ENCODE measurements at places on chromosomes 1 and 21. TPM values are rescaled to one million over a fixed set of nuclear protein-coding genes. Genes with fewer than 3 reads are reported as not detected.

Gene TMEM269
- 0.44 TPM for total RNA-seq

Gene CA6
- not detected for total RNA-seq

Gene GPR3
- 4.3 TPM for total RNA-seq

Gene HSD3B2
- not detected for total RNA-seq

Gene MINDY1
- total RNA-seq = 6.4 TPM

Gene BCAN
- total RNA-seq = 0.88 TPM

Gene ACBD6
- total RNA-seq = 51.4 TPM

Gene VPS72
- 91.4 TPM for total RNA-seq

Gene NBPF10
- 0.50 TPM for total RNA-seq

Gene SARS1
- 139 TPM for total RNA-seq

Gene TXNDC12
- 76.8 TPM for total RNA-seq

Gene ADGRL4
- 0.63 TPM for total RNA-seq

GRCh38 chr1:151898519-151898991 is 10.8 kb downstream of the THEM4 start:
- DNase-seq = no peak

DNA sequence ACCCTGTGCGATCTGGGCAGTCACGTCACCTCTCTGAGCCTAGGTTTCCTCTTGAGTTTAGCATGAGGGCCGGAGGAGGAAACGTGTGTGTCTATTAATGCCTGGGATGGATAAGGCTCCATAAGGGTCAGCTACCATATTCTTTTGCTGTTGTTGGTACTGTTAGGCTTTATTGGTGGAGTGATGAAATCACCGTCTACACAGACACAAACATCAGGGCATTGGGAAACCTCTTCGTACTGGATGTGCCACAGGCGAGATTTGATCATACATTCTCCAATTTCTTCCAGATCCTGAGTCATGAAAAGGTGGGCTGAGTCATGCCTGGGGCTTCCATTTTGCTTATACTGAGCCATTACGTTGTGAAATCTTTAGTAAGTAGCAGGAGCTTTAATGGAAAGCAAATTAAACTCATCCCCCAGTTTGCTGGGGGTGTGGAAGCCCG is 24.9 kb upstream of the GRHL3 start:
- no peak for DNase-seq

GRCh38 chr21:45509566-45510465 is 32.4 kb downstream of the SLC19A1 start:
- DNase-seq = peak; percentile 61

DNA sequence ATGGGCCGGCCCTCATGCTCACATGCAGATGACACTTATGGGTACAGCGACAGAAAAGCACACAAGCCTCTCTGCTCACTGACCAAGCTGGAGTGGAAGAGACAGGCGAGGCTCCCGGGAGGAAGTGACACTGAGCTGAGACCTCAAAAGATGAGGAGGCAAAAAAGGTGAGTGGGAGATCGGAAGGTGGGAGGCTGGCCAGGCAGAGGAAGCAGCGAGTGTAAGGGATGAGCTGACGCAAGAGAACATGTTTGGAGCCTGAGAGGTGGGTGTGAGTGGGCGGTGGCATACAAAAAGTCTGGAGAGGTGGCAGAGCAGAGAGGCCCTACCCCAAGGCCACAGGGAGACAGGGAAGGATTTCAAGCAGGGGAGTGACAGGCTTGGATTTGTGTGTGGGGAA is 18.2 kb upstream of the CDCP2 start:
- DNase-seq = no peak

- DNase-seq = no peak
These were observed 6.2 kb downstream of the SLC2A1 start for GRCh38 chr1:42952303-42953001.

- no peak for DNase-seq
These were observed 41.4 kb upstream of the GALNT2 start for GRCh38 chr1:230025686-230026085.

DNA sequence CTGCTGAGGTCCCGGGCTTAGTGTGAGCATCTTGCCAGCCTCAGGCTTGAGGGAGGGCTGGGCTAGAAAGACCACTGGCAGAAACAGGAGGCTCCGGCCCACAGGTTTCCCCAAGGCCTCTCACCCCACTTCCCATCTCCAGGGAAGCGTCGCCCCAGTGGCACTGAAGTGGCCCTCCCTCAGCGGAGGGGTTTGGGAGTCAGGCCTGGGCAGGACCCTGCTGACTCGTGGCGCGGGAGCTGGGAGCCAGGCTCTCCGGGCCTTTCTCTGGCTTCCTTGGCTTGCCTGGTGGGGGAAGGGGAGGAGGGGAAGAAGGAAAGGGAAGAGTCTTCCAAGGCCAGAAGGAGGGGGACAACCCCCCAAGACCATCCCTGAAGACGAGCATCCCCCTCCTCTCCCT is 7.2 kb upstream of the HTR6 start:
- no peak for DNase-seq

DNA sequence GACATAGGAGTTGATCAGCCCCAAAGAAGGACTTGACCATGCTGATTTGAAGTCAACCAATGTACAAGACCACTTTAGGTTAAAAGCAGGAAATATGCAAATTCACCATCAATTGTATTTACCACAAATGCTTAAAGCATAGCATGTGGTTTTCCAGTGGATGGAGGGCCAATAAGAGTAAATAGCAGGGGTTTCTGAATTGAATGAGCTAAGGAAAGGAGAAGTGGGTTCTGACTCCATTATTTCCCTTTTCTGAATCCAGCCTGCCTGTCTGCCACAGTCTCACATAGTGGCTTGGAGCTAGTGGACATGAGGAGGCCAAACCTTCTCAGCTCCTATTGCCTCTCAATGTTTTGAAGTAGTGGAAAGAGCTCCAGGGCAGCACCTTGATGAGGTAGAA is 7.2 kb upstream of the TNFSF18 start:
- no peak for DNase-seq

GRCh38 chr21:17784604-17785402 is 34.4 kb downstream of the C21orf91 start:
- no peak for DNase-seq

- no peak for DNase-seq
These were observed 16.5 kb downstream of the EIF2D start for GRCh38 chr1:206595581-206596318.

DNA sequence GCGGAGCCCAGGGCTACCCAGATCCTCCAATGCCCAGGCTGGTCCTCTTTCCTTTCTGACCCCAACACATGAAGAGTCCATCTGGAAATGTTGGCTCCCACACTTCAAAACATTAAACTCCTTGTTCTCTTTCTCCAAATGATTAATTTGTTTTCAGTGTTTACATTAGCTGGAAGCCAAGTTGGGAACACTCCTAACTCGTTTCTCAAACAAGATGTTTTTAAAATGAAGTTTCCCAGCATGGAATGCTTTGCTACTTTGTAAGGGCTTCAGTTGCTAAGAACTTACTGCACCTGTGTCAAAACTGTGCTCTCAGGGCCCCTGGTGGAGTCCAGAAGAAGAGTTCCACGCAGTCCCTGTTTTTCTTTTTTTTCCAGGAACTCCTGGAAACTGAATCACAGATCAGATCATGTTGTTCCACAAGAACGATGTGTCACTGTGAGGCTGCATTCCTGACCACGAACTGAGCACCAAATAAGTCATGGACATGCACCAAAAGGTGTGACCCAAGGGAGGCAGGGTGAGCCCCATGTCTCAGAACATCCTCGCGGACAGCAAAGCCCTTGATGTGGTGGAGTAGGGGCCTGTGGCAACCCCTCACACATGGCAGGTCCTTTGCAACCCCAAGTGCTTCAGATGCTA is 257.3 kb downstream of the KCNJ6 start:
- DNase-seq = no peak

GRCh38 chr1:118346936-118347335 is 161.9 kb upstream of the SPAG17 start:
- no peak for DNase-seq

- peak; percentile 83 for DNase-seq
These were observed 276.9 kb upstream of the ZRANB2 start for GRCh38 chr1:71357708-71358107.

- no peak for DNase-seq
These were observed 4.1 kb downstream of the C1orf141 start for GRCh38 chr1:67130673-67131072.

- no peak for DNase-seq
These were observed 622.0 kb downstream of the KIF26B start for GRCh38 chr1:245776694-245777332.

- peak; percentile 70 for DNase-seq
These were observed 36.0 kb upstream of the IL19 start for GRCh38 chr1:206734499-206735142.

DNA sequence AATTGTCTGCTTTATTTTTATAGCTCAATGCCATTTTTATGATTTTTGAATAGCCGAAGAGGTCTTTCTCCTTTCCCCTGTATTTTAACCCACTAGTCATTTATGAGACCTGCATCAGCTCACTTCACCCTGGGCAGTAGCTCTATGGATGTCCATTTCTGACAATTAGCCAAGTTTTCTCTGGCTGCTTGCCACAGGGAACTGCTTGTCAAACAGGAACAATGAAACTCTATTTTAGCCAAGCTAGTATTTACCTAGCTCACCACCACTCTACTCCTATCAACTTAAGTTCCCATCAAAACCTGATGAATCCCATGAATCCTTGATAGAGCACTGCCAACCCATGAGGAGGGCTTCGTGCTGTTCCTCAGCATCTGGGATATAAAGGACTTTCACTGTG is 406.7 kb downstream of the RWDD3 start:
- no peak for DNase-seq

GRCh38 chr21:28633839-28634555 is 358.7 kb downstream of the LTN1 start:
- no peak for DNase-seq

DNA sequence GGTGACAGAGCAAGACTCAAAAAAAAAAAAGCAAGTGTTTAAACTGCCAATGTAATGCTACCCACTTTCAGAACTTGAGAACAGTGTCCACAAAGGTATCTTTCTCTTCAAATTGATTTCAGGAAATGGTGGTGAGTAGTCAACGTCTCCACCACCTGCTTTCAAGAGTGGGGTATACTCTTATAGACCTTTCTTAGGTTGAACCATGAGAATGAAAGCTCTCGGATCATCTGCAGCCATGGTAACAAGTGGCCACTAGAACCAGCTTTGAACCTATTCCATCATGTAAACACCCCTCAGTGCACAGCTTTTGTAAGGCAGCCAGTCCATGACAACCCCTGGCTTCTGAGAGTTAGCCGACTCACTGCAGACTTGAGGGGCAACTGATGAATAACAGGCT is 107.4 kb downstream of the NTPCR start:
- no peak for DNase-seq

DNA sequence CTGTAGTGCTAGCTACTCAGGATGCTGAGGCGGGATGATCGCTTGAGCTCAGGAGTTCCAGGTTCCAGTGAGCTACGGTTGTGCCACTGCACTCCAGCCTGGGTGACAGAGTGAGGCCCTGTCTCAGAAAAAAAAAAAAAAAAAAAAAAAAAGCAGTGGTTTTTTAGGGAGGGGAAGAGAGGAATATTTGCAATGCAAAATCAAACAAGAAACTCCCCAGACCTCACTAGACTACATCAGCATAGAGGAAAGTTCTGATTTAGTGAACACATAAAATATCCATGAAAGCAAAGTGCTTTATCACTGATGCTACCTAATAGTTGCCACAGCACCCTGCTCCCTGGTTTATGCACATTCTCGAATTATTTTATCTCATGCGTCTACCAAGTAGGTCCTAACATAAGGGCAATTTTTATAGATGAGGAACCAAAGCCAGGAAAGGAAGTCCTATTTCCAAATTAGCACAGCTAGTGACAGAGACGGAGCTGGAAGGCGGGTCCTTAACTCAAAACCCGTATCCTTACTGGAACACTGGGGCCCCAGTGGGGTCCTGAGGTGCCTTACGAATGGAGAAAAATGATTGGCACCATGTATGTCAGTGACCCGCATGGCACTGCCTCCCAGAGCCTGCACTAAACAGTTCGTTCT is 50.7 kb upstream of the GPR157 start:
- no peak for DNase-seq

DNA sequence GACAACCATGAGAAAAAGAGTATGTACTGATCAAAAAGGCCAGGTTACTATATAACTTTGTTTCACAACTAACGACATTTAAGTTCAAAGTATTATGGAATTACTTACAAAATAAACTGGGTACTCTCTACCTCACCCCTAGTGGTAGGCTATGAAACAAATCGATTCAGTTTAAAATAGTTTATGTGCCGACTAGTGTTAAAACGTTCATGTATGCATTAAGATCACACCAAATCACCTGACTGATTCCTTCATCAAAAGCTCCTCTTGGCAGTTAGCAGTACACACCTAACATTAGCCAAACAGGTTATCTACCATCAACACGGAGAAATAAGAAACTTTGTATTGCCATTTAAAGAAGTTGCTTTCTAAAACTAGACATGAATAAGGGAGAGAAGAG is 137.1 kb downstream of the AKT3 start:
- DNase-seq = no peak

DNA sequence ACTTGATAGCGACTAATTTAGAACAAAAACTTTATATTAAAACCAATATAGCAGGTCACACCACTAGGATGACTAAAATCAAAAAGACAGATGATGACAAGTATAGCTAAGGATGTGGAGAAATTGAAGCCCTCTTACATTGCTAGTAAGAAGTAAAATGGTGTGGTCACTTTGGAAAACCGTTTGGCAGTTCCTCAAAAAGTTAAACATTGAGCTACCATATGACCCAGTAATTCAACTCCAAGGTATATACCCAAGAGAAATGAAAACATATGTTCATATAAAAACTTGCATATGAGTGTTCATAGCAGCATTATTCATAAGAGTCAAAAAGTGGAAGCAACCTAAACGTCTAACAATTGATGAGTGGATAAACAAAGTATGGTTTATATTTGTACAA is 13.0 kb upstream of the SERINC2 start:
- no peak for DNase-seq

GRCh38 chr1:202713110-202713509 is 2.9 kb upstream of the SYT2 start:
- DNase-seq = peak; percentile 20

DNA sequence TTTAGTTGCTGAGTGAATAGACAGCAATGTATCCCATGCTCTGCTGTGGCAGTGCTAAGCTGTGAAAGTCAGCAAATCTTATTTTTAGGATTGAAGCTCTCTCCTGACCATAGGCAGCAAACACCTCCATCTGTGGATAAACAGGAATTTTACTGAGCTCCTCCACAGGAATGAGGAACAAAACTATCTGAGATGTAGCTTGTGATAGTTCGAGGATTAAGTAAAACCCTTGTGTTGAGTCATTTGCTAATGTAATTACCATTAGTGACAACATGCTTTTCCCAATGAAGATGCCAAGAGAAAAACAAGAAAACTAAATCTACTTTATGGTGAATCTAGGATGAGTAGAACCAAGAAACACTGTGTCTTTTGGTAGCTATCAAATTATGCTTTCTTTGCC is 122.7 kb downstream of the CLEC20A start:
- no peak for DNase-seq

DNA sequence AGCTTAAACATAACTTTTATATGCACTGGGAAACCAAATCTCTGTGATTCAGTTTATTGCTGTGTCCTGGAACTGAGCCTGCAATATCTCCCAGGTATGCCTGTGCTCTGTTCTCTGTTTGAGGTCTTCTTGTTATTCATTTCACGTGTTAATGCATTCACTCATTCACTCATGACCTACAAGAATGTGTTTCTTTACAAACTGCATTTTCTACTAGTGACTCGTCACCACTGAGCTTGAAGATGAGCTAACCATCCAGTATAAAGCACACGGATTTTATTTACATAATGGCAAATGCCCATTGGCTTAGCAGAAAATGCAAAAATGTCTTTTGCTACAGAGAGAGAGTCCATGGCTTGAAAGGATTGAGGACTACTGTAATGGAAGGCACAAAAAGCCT is 75.0 kb upstream of the DUSP10 start:
- DNase-seq = no peak
